Activated CD8-positive, alpha-beta memory T cell treated with anti-CD3 and anti-CD28 coated beads for 1 hour (primary cell): ENCODE measurements at places on chromosomes 5 and 9.

DNA sequence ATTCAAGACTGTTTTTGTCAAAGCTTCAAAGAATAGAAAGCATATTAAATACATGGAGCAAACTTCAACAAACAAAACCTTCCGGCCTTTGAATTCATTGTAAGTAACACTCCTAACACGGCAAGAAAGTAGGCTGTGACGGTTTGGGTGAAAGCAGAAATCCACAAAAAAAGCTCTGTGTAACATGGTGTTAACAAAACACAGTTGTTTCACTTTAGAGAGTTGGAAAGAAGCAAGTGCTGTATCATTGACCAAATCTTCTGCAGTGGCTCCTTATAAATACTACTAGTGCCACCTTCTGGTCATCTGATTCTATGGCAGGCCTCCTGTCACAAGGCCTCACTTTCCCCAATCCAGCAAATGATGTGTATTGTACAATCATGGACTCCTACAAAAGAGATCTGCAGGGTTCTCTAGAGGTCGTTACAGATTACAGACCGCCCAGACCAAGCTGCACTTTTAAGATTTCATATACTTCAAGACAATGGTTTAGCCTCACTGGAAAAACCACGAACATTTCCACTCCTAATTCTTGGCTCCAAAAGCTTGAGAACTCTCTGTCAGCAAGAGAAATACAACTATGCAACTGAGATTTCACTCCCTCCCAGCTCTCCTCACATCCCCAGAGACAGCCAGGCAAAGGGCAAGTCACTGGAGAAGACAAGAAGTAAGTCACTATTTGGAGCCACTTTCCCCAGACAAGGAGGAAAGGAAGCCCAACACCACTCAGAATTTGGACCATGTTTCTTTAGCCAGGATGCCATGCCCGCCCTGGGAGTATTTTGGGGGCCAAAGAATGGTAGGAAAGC lies 196.2 kb downstream of the DTWD2 start:
- no peak for DNase-seq

- DNase-seq: no peak
Measured at GRCh38 chr9:87546704-87547103, 49.0 kb downstream of the DAPK1 start.

- no peak for DNase-seq
Measured at GRCh38 chr5:52983731-52984636, 5.2 kb upstream of the ITGA2 start.

DNA sequence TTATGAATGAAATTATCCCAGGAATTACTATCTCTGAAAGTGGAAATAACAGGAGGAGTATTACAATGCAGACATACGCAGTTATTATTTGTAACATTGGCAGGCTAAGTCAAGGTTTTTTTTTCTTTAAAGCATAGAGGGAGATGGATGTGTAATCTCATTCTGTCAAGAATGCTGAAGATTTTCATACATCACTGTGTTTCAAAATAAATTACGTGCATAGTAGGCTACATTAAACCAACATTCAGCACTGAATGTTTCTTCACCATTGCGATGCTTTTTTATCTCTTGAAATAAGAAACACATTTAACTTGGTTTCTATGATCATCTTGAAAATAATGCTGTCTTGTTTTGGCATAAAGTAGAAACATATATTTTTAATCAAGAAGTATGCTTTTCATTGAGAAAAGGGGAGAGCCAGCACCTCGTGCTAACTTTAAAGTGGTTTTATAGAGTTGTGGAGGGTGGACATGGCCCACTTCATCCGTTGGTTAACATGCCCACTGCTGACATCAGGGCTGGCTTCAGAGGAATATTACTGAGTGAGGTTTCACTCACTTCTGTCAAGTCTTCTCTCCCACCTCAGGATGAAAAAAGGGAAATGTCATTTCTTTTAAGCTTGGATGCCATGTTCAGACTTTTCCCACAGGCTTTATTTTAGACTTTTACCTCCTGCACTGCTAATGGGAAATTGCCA lies 203.6 kb upstream of the MEF2C start:
- no peak for DNase-seq
